Smooth muscle cell of the umbilical artery (primary cell): ENCODE measurements at places on chromosomes 7 and 10. TPM values are rescaled to one million over a fixed set of nuclear protein-coding genes. Genes with fewer than 3 reads are reported as not detected.

PDGFA gene
- total RNA-seq = 71.9 and 72.8 TPM in 2 replicates

RNF148 gene
- total RNA-seq = 0.92 TPM in 1 of 2 replicates, not detected in the other

LRIT1 gene
- not detected in 2 replicates for total RNA-seq

ICA1 gene
- total RNA-seq = 0.55 and 1.2 TPM in 2 replicates

SFTPA1 gene
- total RNA-seq = not detected in 2 replicates

NAT16 gene
- not detected in 2 replicates for total RNA-seq

DOCK1 gene
- total RNA-seq = 69.8 and 102 TPM in 2 replicates

CHST3 gene
- total RNA-seq = 13.1 and 35.0 TPM in 2 replicates

CDH23 gene
- total RNA-seq = under 0.01 TPM in 2 replicates

MRC1 gene
- 0.05 TPM in 1 of 2 replicates, not detected in the other for total RNA-seq

SSC4D gene
- 0.59 and 0.65 TPM in 2 replicates for total RNA-seq

IKZF1 gene
- not detected in 2 replicates for total RNA-seq

SPOCK2 gene
- total RNA-seq = under 0.01 and 0.23 TPM in 2 replicates

SLIT1 gene
- 0.05 TPM in 1 of 2 replicates, not detected in the other for total RNA-seq

FGFBP3 gene
- total RNA-seq = 0.59 and 0.74 TPM in 2 replicates

ACTL6B gene
- not detected in 2 replicates for total RNA-seq

AUTS2 gene
- total RNA-seq = 2.1 and 12.3 TPM in 2 replicates

SPDYE11 gene
- total RNA-seq = not detected in 2 replicates

ASZ1 gene
- total RNA-seq = not detected in 2 replicates

PAPOLB gene
- 0.05 TPM in 1 of 2 replicates, not detected in the other for total RNA-seq

AKR1C4 gene
- total RNA-seq = not detected in 2 replicates

RBP4 gene
- 0.09 and 0.30 TPM in 2 replicates for total RNA-seq

VIPR2 gene
- not detected in 2 replicates for total RNA-seq

LRRC61 gene
- 1.8 and 2.2 TPM in 2 replicates for total RNA-seq
